ENCODE measurements at places on chromosomes 5 and 9.

DNA sequence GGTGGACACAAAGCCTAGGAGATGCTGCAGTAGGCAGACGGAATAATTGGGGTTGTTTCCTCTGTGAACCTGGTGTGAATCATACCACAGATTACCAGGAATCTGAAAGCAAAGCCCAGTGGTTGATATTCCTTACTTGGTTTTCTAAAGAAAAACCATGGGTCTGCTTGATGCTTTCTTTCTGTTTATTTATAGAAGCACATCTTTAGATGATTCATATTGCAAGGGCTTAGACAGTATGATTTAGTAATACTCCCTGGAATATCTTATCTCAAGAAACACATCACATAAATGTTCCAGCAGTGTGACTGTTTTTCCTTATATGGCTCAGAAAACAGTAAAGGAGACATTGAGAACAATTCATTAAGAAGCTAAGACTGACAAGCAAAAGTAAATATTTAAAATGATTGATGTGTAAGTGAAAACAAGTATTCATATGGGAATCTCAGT lies 623.3 kb downstream of the RAB3C start:
- DNase-seq, result no peak

- no peak for DNase-seq
These were observed 203.7 kb downstream of the ROR2 start for GRCh38 chr9:91746357-91746756.

GRCh38 chr5:57486027-57486602 lies 3.5 kb upstream of the ACTBL2 start:
- no peak for DNase-seq

- no peak for DNase-seq
These were observed 496 bp downstream of the TLX3 start for GRCh38 chr5:171309276-171310211.
